ENCODE measurements at places on chromosomes 5 and 9. TPM values are rescaled to one million over a fixed set of nuclear protein-coding genes. Genes with fewer than 3 reads are reported as not detected.
A peak's percentile ranks its signal among the peaks of the same experiment; 100 is the strongest.

GRCh38 chr9:14096258-14096922 lies 217.6 kb downstream of the NFIB start:
- no peak overlapping the region for H3K4me3 ChIP-seq
- no peak for DNase-seq
- no peaks in the 10 kb centered on the region for H3K4me1 ChIP-seq
- no peak overlapping the region for H3K27ac ChIP-seq
- no peaks in the 10 kb centered on the region for H3K27me3 ChIP-seq

GRCh38 chr9:98943682-98944056 lies at the start of gene COL15A1:
Gene COL15A1, plus strand, starts transcription at chr9:98943907. Its CDS starts 155 bp downstream, at chr9:98944062.
- H3K4me3 ChIP-seq = peak within 1 kb of the TSS; percentile 56
- no peak within 1 kb of the TSS for H3K27ac ChIP-seq
- H3K4me1 ChIP-seq = peaks cover 6% of the 10 kb centered on the region
- peaks cover 77% of the 10 kb centered on the region for H3K27me3 ChIP-seq

The FPGS gene
- total RNA-seq = 130 TPM

GRCh38 chr9:84493284-84493947 lies 152.9 kb upstream of the SLC28A3 start:
- H3K4me3 ChIP-seq = no peak overlapping the region
- peaks cover 5% of the 10 kb centered on the region for H3K27me3 ChIP-seq
- DNase-seq = no peak
- no peaks in the 10 kb centered on the region for H3K36me3 ChIP-seq

The BNC2 gene
- not detected for total RNA-seq

The TLE4 gene
- total RNA-seq = 25.4 TPM

The TAF11L5 gene
- not detected for total RNA-seq
